Karpas-422 (cell line): ENCODE measurements at places on chromosomes 1 and 21. TPM values are rescaled to one million over a fixed set of nuclear protein-coding genes. Genes with fewer than 3 reads are reported as not detected.
A peak's percentile ranks its signal among the peaks of the same experiment; 100 is the strongest.

DNA sequence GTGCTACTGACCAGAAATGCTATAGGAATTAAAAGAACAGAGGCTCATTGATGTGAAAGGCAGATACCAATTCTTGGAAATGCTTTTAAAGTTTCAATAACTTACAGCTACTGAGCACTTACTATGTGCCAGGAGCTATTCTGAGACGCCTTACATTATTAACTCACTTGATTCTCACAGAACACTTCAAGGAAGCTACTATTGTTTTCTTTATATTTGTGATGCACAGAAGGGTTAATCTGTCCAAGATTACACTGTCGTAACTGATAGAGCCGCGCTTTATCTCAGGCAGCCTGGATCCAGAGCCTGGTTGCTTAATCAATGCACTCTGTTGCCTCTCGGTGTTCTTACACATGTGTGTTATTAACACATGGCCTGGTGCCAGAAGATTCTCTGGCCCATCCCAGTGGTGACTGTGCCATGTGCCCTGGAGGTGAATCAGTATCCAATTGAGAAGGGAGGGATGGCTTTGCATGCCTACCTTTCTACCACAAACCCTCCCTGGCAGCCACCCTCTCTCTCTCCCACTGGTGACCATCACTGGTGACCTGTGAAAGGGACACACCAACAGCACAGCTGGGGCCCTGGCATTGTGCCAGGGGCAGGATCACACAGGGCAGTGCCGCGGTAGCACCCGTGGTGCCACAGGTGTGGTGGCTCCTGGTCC lies 8.8 kb downstream of the FMO1 start:
- no peaks in the 10 kb centered on the region for H3K4me1 ChIP-seq
- H3K27ac ChIP-seq = no peak overlapping the region
- H3K4me3 ChIP-seq = no peak overlapping the region
- no peaks in the 10 kb centered on the region for H3K27me3 ChIP-seq
- no peak for DNase-seq

DNA sequence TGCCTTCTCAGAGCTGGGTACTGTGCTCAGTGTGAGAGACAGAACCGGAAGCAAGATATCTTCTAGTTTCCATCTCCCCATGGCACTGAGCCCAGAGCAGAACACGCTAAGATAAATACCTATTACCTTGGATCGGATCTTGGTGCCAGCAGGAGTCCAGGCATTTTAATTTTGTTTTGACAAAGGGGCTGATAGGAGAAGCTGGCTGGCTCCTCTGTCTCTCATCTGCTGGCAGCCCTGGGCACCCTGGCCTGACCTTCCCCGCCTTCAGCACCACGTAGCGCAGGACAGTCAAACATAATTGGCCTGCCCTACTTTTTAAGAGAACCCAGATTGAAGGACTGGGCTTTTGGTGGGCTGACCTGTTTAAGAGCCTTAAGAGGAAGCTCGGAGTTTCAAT lies 160.7 kb upstream of the KLHDC7A start:
- H3K36me3 ChIP-seq = no peaks in the 10 kb centered on the region
- DNase-seq = no peak
- no peak overlapping the region for H3K27ac ChIP-seq
- no peaks in the 10 kb centered on the region for H3K4me1 ChIP-seq

- H3K4me1 ChIP-seq = peaks cover 10% of the 10 kb centered on the region
- H3K36me3 ChIP-seq = no peaks in the 10 kb centered on the region
- DNase-seq = no peak
- no peak overlapping the region for H3K4me3 ChIP-seq
- H3K27me3 ChIP-seq = no peaks in the 10 kb centered on the region
Measured at GRCh38 chr1:47842228-47842919, 154.8 kb downstream of the TRABD2B start.

DNA sequence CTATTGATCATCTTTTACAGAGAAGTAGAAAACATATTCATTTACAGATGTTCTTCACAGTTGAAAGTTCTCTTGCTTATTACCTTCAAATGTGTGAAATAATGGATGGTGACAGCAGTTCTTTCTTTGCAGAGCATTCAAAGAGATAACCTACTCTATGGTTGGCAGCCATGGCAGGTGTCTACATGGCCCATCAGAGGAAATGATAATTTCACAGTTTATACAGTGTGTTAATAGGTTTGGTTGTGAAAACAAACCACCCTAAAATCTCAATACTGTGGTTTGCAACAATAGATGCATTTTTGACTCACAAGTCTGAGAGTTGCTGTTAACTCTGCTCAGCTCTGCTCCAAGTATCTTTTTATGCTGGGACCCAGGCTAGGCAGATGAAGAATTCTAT lies 241.2 kb upstream of the SAMSN1 start:
- no peaks in the 10 kb centered on the region for H3K27me3 ChIP-seq
- no peak overlapping the region for H3K27ac ChIP-seq
- H3K4me1 ChIP-seq = no peaks in the 10 kb centered on the region
- DNase-seq = no peak

Gene PYCR2
- total RNA-seq = 57.0 and 75.8 TPM in 2 replicates

Gene TNFRSF9
- not detected in 2 replicates for total RNA-seq

DNA sequence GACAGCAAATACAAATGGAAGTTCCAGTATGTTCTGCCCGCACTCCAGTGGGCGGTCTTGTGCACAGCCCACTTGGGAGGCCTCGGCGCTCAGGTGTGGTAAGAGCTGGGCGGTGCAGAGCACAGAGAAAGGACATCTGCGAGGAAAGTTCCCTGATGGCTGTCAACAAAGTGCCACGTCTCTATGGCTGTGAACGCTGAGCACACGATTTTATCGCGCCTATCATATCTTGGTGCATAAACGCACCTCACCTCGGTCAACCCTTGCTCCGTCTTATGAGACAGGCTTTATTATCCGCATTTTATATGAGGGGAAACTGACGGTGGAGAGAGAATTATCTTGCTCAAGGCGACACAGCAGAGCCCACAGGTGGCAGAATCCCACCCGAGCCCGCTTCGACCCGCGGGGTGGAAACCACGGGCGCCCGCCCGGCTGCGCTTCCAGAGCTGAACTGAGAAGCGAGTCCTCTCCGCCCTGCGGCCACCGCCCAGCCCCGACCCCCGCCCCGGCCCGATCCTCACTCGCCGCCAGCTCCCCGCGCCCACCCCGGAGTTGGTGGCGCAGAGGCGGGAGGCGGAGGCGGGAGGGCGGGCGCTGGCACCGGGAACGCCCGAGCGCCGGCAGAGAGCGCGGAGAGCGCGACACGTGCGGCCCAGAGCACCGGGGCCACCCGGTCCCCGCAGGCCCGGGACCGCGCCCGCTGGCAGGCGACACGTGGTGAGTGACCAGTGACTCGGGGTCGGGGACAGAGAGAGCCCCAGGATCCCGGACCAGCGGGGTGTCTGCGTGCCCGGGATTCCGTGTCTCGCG lies at the start of gene IL12RB2:
Gene IL12RB2, plus strand, starts transcription at position 623 of the 810 bp plus-strand sequence. CDS start 12,496 bp downstream, outside the sequence.
- no peak within 1 kb of the TSS for H3K4me3 ChIP-seq
- DNase-seq = peak; percentile 17
- H3K27me3 ChIP-seq = no peaks in the 10 kb centered on the region
- no peak within 1 kb of the TSS for H3K27ac ChIP-seq
- H3K4me1 ChIP-seq = no peaks in the 10 kb centered on the region

DNA sequence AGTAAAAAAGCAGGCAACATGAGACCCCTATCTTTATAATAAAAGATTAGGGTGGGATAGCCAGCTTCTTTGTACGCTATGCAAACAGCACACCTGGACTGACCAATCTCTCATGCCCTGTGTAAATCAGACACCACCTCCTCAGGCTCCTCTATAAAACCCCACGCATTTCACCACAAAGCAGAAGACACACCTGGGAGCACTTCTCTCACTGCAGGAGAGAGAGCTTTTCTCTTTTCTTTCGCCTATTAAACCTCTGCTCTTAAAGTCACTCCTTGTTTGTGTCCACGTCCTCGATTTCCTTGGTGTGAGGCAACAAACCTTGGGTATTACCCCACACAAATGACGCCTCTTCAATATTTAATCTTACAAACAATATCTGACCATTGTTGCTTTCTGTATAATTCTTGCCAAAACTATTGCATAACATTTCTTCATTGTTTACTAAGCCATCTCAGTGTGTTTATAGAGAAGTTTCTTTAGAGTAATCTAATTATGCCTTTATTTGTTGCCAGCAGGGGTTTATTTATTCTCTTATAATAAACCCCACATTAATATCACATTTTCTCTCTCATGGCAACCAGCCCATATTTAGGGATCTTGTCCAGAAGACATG lies 31.6 kb upstream of the NUF2 start:
- peaks cover 49% of the 10 kb centered on the region for H3K4me1 ChIP-seq
- no peaks in the 10 kb centered on the region for H3K27me3 ChIP-seq
- H3K27ac ChIP-seq = peak overlapping the region; percentile 89
- peaks cover 20% of the 10 kb centered on the region; the same call in 1 of the 2 replicates for H3K36me3 ChIP-seq
- no peak overlapping the region for H3K4me3 ChIP-seq

- peak within 1 kb of the TSS; percentile 89 for H3K27ac ChIP-seq
- peaks cover 41% of the 10 kb centered on the region for H3K4me1 ChIP-seq
- H3K27me3 ChIP-seq = no peaks in the 10 kb centered on the region
Measured at GRCh38 chr1:117059678-117060440, at the start of gene TTF2. Gene TTF2 (plus strand): TSS chr1:117060326. CDS start chr1:117060347, 21 bp downstream.

GRCh38 chr21:43938751-43939442 lies 73.2 kb upstream of the TRAPPC10 start:
- H3K36me3 ChIP-seq = no peaks in the 10 kb centered on the region
- peak; percentile 96 for DNase-seq
- H3K27me3 ChIP-seq = no peaks in the 10 kb centered on the region
- peaks cover 24% of the 10 kb centered on the region for H3K4me1 ChIP-seq

DNA sequence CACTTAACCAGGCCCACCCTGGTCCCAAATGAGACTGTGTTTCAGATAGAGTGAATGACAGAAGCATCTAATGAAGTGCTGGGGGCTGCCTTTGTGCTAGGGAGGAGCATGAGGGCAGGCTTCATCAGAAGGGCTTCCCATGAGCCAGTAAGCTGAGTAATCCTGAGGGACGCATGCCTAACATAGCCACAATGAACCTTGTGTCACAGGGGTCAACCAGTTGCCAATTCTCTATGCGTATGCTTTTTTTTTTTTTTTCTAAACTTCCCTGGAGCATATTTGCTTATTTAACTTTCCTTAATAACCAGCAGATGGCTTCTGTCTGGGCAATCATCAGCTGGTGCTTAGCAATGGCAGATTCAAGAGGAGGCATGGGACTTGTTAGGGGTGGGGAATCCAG lies 25.5 kb upstream of the CYP2J2 start:
- H3K27ac ChIP-seq = no peak overlapping the region
- DNase-seq = no peak
- no peak overlapping the region for H3K4me3 ChIP-seq
- no peaks in the 10 kb centered on the region for H3K36me3 ChIP-seq
- H3K27me3 ChIP-seq = no peaks in the 10 kb centered on the region

- no peaks in the 10 kb centered on the region; the same call in 1 of the 2 replicates for H3K4me1 ChIP-seq
- H3K4me3 ChIP-seq = no peak overlapping the region
- H3K36me3 ChIP-seq = 0 out of 2 replicates have a peak, but pooled peaks cover 5% of the 10 kb centered on the region
- no peak overlapping the region for H3K27ac ChIP-seq
Measured at GRCh38 chr1:113916974-113917373, 11.8 kb downstream of the DCLRE1B start.

DNA sequence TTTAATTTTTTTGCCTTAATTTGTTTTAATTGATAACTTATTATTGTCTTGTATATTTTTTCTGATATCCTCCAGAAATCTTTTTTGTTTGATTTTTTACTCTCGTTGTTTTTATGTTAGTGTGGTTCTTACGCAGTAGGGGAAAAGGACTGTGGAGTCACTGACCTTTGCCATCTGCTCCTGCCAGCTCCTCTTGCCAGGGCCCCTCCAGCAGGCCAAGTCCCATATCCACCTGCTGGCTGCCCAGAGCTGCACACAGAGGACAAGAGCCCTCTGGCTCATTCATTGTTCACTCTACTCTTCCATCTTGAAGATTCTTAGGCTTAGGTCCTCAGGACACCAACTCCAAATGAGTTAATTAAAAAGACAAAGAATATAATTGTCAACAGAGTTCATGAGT lies 316.4 kb upstream of the DUSP10 start:
- no peaks in the 10 kb centered on the region for H3K4me1 ChIP-seq
- DNase-seq = no peak
- H3K4me3 ChIP-seq = no peak overlapping the region
- H3K27ac ChIP-seq = no peak overlapping the region
- H3K27me3 ChIP-seq = no peaks in the 10 kb centered on the region

DNA sequence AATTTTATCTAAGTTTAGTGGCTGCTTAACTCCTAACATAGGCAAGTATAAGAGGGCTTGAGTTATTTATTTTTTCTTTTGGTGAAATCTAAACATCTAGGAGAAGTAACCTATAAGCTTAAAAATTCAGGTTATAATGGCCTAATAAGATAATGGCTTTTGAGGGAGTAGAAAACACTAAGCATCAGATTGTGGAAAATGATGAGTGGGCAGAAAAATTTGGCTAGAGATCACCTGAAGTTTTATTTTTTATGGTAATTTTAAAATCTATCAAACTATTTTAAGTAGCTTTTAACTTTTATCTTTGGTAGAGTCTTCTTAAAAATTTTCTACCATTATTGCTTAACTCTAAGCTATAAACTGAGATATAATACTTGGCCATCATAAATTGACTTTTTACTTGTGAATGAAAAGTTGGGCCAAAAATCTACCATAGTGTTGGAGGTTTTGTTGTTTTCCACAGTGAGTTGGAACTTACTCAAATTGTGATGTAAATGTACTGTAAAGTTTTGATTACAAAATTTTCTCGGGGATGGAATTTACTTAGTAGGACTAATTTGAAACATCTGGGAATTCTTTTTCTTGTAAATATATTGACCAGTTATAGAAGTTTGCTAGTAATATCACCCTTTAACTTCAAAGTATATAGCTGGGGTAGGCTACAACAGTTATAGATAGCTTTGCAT lies 63.9 kb downstream of the USP25 start:
- peaks cover 8% of the 10 kb centered on the region; the same call in 1 of the 2 replicates for H3K36me3 ChIP-seq
- H3K4me1 ChIP-seq = peaks cover 15% of the 10 kb centered on the region; the same call in 1 of the 2 replicates
- H3K27me3 ChIP-seq = no peaks in the 10 kb centered on the region
- DNase-seq = no peak
- H3K4me3 ChIP-seq = no peak overlapping the region

Gene FRRS1
- 24.4 and 47.1 TPM in 2 replicates for total RNA-seq
